Stimulated activated CD4-positive, alpha-beta T cell treated with anti-CD3 and anti-CD28 coated beads, Interleukin-1b, Interleukin-23, amount 100 ng/mL, for 4 hours (primary cell): ENCODE measurements at places on chromosomes 2 and 18.

DNA sequence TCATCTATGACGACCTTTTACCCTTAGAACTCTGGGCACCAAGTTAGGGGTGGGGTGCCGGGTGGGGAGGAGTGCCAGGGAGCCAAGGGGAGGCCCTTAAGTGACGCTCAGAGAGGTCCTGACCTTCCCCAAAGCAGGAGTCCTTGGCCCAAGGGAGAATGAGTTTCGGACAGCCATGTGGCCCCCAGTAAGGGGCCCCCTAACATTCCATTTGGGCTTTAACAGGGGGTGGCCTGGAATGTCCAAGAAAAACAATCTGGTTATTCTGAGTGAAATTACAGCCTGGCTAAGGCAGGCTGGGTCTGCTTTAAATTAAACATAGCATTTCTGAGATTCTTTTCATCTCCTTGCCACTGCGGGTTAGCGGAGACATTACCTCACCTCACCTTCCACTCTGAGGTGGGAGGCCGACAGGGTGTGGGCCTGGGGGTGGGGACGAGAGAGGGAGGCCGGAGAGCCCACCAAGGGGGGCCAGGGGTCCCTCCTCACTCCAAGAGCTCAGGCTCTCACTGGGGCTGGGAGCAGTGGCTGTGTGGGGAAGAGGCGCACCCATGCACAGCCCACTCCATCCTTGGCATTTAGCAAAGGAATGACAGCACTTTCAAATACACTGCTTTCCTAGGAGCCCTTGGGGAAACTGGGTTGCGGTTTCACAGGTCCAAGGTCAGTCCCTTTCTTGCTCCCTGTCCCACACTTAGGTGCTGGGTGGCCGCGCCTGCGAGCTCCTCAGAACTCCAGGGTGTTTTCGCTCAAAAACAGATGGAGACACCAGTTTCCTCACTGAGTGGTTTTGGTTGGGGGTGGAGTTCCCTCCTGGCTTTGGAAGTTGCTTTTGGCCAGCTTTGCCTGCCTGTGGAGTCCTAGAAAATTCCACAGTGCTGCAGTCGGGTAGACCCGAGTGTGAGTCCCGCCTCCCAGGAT, 107.4 kb downstream of the POLR1A start:
- DNase-seq = no peak

DNA sequence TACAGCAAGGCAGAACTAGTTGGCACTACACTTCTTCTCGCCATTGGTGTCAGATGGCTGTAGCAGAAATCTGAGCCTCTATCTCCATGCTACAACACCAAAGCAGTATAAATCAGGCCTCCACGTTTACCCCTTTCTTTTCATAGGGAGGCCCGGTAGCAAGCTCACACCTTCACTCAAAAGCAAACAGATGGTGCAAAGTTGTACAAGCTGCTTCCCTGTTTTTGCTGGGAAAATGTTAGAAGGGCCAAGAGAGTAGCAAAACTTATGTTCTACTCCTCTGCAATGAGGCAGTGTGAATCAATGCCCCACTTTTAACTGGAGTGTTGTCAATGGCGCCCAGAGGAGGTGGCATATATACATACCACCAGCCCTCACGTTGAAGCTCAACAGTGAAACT, 369.6 kb upstream of the NRXN1 start:
- no peak for DNase-seq

GRCh38 chr2:109689973-109690372, 75.8 kb downstream of the SOWAHC start:
- DNase-seq = no peak

GRCh38 chr18:4807604-4808293, 352.6 kb upstream of the DLGAP1 start:
- no peak for DNase-seq

- no peak for DNase-seq
Observed at GRCh38 chr2:84716564-84716963, 164.3 kb downstream of the TRABD2A start.
